ENCODE measurements at places on chromosomes 4 and X.
A peak's percentile ranks its signal among the peaks of the same experiment; 100 is the strongest.

- no peak for DNase-seq
Observed at GRCh38 chr4:102825261-102826091, 1.9 kb downstream of the UBE2D3 start.

DNA sequence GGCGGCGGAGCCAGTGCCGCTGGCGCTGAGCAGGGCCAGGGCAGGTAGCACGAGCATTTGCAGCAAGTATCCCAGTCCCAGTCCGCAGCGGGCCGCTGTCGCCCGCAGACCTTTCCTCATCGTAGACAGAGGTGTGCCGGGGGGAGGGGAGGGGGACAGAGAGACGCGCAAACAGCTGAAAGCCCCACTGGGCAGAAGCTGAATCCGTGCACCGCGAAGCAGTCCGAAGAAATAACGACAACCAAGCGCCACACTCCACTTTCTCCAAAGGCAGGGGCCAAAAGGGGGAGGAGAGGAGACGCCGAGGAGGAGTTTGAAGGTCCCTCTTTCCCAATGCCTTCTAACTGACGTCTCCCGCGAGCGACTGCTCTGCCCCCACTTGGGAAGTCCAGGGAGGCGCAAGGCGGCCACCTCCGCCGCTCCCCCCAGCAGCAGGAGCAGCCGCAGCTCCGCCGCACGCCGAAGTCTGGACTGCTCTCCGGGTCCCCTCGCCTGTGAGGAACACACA lies at the start of gene UNC5C:
Gene UNC5C (minus strand): TSS at position 236 of the 508 bp plus-strand sequence.
- no peak for DNase-seq

GRCh38 chr4:69748173-69748572 lies 12.2 kb downstream of the SULT1B1 start:
- DNase-seq = no peak

GRCh38 chr4:97646997-97647396 lies 496.3 kb downstream of the STPG2 start:
- no peak for DNase-seq

DNA sequence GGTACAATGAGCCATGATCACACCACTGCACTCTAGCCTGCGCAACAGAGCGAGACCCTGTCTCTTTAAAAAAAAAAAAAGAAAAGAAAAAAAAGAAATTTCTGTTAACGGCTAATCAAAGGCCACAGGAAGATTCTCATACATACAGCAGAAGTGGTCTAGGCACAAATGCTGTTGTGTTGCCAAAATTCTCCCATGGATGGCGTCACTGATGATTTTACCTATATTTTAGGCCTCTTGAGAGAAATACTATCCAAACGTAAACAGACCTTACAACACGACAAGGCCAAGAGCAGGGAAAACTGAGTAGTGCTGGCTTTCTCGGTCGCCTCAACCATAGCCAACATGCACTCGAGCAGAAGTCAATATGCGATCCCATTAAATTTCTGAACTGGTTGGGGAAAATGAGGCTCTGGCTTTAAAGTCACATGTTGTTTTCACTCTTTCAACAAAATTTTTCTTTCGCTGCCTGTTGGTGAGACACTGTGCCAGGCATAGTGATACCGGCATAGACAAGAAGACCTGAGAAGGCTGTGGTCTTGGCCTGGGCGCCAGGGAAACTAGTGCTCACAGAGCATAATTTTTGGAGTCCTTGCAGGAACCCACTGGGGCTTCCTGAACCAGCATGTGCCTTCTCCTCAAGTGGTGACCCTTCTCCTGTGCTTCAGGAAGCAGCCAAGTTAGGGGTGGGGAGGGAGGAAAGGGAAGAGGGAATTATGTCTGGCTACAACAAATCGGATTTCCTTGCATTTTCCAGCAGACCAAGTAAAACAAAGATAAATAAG lies 20.6 kb downstream of the SH3KBP1 start:
- no peak for DNase-seq

DNA sequence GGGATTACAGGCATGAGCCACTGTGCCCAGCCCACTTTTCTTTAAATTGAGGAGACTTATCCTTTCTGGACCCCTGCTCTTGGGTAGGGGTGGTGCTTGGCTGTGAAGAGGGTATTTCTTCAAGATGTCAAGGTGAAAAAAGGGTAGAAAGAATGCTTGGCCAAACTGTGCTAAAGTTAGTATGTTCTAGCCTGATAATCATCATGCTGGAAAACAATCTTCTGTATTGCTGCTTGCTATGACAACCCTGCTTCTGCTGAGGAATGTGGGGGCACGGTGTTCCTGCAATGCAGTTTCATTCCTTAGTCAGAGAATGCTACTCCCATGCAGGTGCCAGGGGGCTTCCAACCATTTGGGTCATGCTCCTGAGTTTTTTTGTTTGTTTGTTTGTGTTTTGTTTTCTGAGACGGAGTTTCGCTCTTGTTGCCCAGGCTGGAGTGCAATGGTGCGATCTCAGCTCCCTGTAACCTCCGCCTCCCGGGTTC lies 4.0 kb upstream of the UBE2A start:
- no peak for DNase-seq

GRCh38 chrX:19855700-19856381 lies 31.6 kb downstream of the SH3KBP1 start:
- no peak for DNase-seq

GRCh38 chr4:1476140-1476513 lies 69.9 kb upstream of the NKX1-1 start:
- no peak for DNase-seq

- no peak for DNase-seq
Observed at GRCh38 chr4:109648266-109648996, 54.8 kb downstream of the CASP6 start.

DNA sequence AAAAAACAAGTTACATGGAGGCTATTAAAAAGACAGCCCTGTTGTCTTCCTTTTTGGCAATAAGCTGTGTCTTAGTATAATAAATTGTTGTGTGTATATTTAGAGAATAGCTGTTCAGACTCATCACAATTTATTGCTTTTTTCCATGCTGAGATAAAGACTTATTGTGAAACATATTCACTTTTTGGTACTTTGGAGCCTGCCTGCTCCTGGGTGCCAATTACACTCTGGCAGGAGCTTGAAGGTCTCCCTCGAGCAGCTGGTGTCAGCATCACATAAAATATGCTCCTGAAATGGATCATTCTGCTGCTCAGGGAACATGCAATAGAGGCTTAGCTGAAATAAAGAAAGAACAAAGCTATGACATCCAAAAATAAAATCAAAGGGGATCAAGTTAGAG lies 211.6 kb upstream of the DKK2 start:
- no peak for DNase-seq

DNA sequence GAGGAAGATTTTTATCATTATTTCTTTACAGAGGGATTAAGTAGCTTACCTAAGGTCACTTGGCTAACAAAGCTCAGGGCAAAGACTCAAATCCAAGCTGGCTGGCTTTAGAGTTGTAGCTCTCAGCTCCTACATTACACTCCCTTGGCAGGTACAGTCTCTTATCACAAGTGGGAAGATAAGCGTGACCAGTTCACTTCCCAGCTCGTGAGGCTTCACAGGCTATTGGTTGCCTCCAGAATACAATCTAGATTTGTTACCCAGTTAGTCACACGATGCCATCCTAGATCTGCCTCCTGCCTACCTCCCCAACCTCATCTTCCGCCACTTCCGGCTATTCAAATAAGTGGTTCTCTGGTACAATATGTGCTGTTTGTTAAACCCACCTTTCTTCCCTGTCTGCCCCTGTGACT lies 3.7 kb downstream of the MMRN1 start:
- no peak for DNase-seq

DNA sequence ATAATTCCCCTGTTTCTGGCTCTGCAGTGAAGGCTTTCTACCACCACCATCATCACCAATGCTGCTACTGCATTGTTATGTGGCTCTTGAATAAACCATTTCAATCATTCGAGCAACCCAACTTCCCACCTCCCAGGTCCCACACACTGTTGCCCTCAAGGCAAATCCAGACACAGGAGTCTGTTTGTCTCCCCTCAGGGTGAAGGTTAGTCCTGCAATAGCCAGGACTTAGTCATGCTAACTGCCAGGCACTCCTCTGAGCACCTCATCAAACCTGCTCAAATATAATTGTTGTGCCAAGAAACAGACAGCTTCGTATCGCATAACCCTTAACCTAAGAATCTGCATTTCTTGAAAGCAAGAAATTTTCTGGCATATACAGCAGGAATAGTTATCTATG lies 213.2 kb downstream of the KDR start:
- DNase-seq = no peak

DNA sequence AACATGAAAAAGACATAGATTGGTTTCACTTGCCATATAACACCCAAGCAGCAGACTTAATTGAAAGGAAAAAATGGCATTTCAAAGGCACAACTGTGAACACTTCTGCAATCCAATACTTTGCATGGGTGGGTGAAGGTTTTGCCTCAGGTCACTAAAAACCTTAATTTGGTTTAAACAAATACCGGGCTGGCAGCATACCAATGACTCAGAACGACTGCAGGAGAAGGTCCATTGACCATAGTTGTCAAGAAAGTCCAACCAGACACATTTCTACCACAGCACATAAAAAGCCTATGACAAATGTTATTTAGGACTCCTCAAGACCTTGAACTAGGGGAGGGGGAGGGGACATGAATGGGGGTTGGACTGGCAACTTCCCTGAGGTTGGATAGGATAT lies 183.6 kb upstream of the TRPC5 start:
- no peak for DNase-seq

- peak; percentile 98 for DNase-seq
Observed at GRCh38 chr4:147617173-147617840, at the start of gene TMEM184C. TSS of gene TMEM184C (plus strand) at chr4:147617397. CDS start at chr4:147617957, 560 bp downstream.

GRCh38 chrX:12702509-12703091 lies 88.6 kb upstream of the PRPS2 start:
- no peak for DNase-seq

GRCh38 chr4:140091305-140091704 lies 62.7 kb downstream of the MAML3 start:
- no peak for DNase-seq

GRCh38 chr4:153087671-153088194 lies 116.5 kb upstream of the TRIM2 start:
- no peak for DNase-seq

DNA sequence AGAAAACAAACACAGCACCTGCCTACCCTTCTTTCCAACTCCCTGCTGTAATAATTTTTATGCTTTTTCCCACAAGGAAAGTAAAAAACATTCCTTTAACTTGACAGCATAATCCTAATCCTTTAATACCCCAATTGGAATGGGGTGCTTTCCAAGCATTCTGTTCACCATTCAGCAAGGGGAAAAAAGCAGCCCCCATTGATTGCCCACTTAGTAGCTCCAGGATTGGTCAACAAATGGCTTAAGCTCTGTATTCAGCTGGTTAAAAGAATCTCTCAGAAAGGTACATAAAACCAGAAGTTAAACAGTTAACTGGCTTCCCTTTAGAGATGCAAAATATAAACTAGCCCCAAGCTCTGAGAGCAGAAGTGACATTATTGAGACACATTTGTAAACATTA lies 194.8 kb upstream of the ATOH1 start:
- DNase-seq = no peak

Data from stimulated activated CD4-positive, alpha-beta T cell treated with anti-CD3 and anti-CD28 coated beads, TNF-alpha, amount 100 ng/mL, for 24 hours (primary cell).